ENCODE measurements at places on chromosomes 7 and 10. TPM values are rescaled to one million over a fixed set of nuclear protein-coding genes. Genes with fewer than 3 reads are reported as not detected.

DNA sequence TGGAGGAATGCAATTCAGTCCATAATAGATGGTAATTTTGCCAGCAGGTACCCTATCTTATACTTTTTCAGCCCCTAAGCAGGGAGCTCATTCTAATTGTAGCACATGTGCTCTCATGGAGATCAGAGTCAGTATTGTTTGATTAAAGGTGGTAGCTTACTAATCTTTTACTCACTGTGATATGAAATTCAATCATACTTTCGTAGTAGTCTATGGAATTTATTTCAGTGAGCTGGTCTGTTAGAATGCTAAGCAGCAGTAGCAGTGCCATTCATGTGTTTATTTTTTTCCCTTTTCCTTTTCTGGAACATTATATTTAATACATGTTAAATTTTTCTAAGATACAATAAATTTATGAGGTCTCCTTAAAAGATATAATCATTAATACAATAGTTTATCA lies 109.0 kb downstream of the ST7 start:
- DNase-seq, result no peak

- DNase-seq, result no peak
Measured at GRCh38 chr7:21113609-21114415, 314.1 kb upstream of the SP4 start.

DNA sequence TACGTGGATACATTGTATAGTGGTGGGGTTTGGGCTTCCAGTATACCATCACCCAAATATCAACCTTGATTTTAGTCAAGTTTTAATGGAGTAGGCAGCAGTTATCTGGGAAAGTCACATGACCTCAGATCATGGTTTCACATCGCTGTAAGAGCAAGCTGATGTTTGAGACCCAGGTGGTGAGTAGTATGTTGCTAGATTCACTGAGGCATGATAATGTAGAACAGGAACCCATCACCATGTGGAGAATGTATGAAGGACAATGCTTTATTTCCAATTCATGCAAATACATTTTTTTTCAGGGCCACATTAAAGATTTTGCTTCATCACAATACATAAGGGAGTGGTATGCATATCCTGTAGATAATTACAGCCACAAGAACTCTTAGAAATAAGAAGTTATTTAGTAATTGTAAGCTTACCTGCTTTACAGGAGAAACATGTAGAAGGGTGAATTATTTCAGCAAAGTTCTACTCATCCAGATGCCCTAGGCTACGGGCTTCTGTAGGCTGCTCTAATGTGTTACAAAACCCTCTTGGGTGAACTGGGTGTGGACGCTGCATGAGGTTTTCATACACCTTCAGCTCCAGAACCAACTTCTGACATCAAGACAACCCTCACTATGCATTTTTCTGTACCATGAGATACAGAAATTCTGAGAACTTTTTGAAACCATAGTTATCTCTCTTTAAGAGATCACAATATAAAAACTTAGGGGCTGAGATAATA lies 27.6 kb upstream of the LAMB4 start:
- DNase-seq, result no peak

Gene GCK
- not detected for total RNA-seq

GRCh38 chr10:50248062-50248461 lies 3.3 kb downstream of the ASAH2 start:
- no peak for DNase-seq

DNA sequence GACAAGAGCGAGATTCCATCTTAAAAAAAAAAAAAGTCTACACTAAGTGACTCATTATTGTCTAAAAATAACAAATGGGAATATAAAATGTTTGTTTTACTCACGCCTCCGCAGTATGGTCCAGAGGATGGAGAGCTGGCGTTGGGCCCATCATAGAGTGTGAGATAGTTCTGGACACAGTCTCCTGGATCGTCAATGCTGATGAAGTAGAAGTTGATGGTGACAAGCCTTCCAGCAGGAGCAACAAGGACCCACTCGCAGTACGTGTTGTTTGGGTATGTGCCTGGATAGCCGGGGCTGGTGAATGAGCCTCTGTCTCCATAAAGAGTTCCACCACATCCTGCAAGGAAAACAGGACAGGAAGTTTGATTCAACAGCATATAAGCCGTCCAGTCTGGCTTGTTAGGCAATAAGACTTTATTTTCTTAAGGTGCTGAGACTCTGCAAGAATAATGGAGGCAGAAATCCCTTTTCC lies 11.5 kb upstream of the RSU1 start:
- DNase-seq, result no peak

DNA sequence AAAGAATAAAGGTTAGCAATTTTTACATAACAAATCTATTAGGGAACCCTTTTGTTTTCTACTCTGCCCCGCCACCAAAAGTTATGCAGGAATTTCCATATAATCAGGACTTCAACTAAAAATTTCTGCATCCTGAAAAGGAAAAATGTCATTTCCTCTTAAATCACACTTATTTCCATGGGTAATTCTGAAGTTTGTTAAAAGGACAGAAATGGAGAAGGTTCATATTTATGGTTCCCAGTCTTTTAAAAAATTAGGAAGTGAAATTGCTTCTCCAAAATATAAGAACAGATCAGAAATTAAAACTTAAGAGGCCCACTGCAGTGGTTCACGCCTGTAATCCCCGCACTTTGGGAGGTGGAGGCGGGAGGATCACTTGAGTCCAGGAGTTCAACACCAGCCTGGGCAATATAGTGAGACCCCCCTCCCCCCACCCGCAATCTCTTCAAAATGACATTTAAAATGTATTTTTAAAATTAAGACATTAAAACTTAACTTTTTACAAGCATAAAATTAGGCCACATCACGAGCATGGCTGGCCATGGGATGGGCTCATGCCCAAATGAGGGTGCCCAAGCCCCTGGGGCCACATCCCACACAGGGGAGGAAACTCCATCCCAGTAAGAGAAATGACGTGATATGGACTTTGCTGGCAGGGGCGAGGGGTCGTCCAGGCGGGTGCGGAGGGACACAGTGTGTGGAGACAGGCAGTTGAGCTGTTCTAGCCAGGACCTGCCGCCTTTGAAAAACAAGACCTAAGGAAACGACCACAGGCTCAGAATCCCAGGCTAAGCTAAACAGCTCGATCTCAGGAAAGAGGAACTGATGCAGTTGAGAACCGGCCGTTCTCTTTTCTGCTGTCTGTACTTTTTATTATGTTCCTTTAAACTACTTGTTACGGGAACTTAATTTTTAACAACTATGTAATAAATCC lies 51.3 kb upstream of the NFE2L3 start:
- no peak for DNase-seq

- DNase-seq, result no peak
Measured at GRCh38 chr10:102752934-102753664, 9.4 kb downstream of the WBP1L start.

- no peak for DNase-seq
Measured at GRCh38 chr7:19113855-19114550, 3.4 kb downstream of the TWIST1 start.

GRCh38 chr7:113921363-113921762 lies 2.6 kb upstream of the PPP1R3A start:
- no peak for DNase-seq

- DNase-seq, result no peak
Measured at GRCh38 chr10:114070710-114071109, 27.0 kb downstream of the ADRB1 start.

DNA sequence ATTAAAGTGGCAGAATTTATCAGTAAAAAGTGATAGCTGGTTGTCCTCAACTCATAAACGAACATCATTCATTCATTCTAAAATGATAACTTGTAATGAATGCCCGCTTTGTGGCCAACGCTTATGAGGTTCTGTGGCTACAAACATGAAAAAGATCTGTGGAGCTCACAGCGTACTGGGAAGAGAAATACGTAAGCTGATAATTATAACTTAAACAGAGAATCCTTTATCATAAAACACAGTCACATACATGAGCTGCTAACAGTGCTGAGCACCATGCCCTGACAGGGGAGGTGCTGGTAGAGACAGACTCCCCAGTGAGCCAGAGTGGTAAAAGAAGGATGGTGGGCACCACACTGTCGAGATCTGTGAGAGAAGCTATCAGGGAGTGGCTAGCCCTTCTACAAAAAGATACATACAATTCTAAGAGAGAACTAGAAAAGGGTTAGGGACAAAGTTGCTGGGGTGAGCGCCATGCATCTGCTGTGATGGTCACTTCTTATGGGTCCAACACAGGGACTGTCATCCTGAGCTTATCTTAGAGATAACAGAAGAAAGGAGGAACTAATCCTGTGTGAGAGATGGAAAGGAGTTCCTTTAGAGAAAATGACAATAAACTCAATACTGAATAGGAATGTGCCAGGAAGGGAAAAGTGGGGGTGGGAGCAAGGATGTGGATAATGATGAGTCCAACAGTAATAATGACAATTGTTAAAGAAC lies 106.7 kb downstream of the USP6NL start:
- no peak for DNase-seq

Gene GPR85
- total RNA-seq, result not detected

DNA sequence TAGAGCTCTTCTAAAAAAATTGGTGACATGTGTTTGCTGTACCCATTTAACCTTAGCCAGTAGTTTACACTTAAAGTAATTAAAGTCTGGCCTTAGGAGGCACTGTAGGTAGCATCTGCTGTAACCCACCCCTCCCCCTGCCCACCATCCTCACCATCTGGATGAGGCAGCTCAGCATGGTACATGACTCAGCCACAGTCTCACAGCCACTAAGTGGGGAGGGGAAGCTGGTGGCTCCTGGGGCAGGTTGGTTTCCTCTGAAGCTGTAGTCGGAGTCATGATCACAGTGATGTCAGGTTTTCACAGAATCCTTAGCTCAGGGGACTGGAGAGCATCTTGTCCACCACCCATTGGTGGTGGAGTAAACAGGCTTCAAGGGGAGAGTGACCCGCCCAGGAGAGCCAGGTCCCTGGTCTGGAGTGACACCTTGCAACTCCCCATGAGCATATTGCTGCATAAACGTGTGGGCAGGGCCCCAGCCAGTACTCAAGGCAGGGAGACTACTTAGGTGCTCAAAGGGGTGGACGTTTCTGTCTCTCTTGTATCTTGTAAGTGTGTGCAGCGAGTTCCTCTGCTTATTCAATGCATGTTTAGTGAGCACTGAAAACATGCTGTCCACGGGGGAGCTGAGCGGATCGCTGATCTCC lies 125.9 kb downstream of the GRK5 start:
- DNase-seq, result no peak

DNA sequence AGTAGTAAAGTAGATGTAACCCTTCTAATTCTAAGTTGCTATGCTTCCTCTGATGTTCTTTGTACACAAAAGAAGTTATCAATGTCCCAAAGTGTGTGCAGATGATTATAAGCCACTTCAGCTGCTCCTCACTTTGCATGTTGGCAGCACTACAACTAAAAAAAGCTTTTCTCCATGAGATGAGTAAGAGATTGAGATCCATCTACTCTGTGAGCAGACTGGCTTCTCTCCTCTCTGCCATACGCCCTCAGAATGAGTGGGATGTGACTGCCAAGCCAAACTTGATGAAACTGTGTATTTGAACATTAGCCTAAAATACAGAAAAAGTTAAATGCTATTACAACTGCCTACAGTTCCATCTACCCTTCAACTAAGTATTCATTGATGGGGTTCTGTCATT lies 102.9 kb upstream of the ETV1 start:
- DNase-seq, result no peak

GRCh38 chr10:23099816-23100215 lies 4.4 kb downstream of the MSRB2 start:
- no peak for DNase-seq

- DNase-seq, result no peak
Measured at GRCh38 chr7:110358028-110358427, 732.9 kb upstream of the LRRN3 start.

Gene LIPM
- total RNA-seq, result not detected

Gene SLC13A4
- total RNA-seq, result not detected
